ENCODE measurements at places on chromosomes 2 and 18.

DNA sequence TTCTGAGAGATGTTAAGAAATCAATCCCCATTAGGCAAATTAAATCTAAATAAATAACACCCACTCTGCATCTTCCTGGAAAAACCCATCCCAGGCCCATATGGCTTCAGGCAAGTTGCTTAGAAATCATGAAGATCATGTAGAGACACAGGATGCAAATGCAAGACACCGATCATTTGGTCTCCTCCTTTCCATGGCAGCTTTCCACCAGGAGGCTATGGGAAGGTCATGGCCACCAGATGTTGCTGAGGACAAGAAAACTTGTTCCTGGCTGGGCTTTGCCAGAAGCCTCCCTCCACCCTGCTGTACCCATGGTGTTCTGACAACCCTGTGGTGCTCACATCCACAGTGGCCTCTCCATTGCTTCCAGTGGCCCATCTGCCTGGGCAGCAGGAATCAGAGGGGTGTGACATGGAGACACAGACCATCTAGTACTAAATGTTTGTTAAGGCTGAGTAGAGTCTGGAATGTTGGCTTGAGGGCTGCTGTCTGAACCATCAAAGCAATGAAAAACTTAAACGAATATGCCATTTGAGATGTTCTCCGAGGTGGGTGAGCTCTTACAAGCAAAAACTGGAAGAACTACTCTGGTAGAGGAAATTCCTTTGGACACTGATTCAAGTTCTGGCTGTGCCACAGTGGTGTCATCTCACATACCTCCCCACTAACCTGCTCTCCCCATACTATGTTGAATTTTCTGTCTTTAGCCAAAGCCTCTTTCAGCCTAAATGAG, 293.2 kb downstream of the TNS1 start:
- DNase-seq: no peak

DNA sequence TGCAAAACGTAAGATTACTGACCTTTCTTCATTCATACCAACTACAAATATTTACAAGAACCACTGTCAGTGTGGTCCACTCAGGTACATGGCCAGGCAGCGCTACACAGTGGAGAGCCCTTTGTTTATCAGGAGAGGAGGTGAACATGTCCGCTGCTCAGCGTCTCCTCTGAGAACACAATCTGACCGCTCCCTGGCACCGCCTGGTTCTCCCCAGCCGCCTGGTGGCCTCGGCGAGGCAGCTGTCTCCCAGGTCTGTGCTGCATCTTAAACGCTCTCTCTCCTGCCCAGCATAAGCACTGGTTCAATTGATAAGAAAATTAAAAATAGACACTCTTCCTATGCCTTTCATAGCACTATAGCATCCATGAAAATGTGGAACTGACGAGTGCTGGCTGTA, 146.8 kb upstream of the PXDN start:
- DNase-seq: no peak

- DNase-seq: no peak
These were observed 72.2 kb upstream of the AGAP1 start for GRCh38 chr2:235421618-235422017.

DNA sequence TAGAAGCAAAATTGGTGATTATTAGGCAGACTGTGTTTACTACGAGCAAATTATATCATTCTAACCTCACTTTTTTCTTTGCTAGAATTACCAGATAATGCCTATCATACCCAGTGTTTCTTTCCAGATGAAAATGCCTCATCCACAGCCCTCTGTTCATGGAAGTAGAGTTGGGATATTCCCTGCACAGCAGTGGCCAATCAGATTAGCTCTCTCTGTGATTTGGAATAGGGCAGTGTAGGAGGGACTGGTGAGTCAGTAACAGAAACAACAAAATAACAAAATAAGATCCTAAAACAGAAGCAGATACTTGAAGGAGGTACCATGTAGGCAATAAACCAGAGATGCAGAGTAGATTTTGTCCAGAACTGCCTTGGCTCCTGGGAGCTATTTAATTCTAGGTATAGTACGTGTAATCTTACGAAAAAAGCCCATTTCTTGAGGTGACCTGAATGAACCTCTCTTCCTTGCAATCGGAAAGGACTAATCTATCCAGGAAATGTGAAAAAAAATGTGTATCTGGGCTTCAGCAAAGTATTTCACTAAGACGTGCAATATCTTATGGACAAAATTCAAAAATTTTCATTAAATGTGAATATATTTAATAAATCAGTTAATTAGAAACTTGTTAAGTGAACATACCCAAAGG, 18.4 kb upstream of the TMEM17 start:
- no peak for DNase-seq

GRCh38 chr2:28173377-28173776, 219.3 kb upstream of the FOSL2 start:
- DNase-seq: no peak

DNA sequence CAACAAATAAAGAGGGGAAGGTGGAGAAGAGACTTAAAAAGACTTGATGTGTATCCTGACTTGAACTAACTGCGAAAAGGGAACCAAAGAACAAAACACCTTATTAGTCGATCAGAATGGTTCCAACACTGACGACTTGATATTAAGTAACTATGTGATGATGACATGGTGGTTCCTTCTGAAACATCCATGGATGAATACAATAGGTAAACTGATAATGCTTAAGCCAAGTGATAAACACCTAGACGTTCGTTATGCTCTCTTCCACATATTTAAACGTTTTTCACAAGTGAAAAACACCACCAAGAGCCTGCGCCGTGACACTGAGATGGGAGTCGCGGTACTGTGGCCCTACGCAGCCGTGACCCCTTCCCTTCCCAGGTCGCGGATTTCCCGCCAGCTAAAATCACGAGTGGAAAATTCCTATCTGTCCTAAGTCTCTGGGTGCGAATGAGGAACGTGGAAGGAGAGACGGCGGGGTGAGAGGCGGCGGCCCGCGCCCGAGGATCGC, 797 bp downstream of the TTC32 start:
- DNase-seq: no peak

DNA sequence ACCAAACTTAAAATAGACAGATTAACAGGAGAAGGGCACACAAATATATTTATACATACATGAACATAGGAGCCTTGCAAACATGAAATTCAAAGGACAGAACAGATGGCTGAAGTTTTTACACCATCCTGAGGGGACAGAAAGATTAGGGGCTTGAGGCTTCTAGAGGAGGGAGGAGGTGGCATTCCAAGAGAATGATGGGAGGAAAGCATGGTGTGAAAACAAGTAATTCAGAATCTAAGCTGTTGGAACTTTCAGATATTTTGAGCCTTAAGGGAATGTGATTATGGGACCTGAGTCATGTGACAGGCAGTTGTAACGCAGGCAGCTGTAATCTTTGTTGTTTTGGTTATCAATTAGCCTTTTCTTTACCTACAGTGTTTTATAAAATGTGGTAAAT, 225.2 kb upstream of the SPOPL start:
- DNase-seq: no peak

- no peak for DNase-seq
These were observed 167.4 kb downstream of the GULP1 start for GRCh38 chr2:188459061-188459460.

DNA sequence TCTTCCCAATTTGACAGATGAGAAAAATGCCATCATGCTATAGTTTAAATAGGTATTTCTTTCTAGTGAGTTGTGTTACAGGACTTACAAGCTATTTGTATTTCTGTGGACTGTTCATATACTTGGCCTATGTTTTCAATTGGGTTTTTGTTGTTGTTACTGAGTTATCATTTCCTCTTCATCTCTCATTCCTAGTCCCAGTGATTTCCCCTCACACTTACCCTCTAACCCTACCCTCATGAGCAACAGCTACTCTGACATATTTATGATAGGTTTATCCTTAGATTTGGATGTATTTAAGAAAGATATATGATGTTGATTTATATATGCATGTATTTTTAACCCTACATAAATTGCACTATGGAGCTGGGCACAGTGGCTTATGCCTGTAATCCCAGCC, 10.9 kb upstream of the PSD4 start:
- DNase-seq: no peak

GRCh38 chr2:134718023-134718816, 580 bp downstream of the TMEM163 start:
- peak; percentile 50 for DNase-seq

DNA sequence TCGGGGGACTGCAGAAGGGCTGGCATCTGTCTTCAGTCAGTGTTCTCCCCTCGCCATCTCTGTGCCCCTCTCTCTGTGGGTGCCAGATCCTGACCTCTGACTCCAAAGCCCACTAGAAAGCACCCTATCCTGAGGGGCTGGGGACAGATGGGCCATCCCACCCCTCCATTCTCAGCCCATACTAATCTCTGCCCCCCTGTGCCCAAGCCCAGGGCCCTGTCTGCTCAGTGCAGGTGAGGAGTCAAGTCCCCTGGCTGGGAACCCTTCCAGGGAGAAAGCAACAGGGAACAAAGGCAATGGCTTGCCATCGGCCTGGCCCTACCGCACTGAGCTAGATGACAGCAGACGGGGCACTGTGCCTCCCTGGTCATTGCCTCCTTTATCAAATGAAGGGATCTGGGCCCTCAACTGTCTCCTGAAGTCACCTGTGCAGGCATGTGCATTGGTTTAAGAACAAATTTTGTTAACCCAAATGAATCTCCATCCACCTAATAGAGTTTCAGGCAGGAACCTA, 42.7 kb upstream of the ID2 start:
- DNase-seq: no peak

DNA sequence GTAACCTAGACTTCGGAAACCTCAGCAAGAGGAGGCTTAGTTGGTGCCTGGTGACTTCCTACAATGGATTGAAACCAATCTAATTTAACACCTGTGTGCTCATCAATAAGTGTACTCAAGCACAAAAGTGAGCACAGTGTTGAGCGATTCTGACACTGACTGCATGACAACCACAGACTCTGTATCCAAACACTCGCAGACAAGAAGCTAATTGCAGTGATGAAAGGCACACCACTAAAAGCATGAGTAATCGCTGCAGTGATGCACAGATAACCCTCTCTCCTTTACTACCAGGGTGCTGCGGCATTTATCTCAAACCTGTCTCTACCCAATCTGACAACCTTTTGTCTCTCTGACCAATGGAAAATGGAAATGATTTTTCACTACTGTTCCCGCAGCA, 168.1 kb downstream of the AFF3 start:
- DNase-seq: no peak

GRCh38 chr2:70938586-70938950, 2.9 kb downstream of the ATP6V1B1 start:
- no peak for DNase-seq

DNA sequence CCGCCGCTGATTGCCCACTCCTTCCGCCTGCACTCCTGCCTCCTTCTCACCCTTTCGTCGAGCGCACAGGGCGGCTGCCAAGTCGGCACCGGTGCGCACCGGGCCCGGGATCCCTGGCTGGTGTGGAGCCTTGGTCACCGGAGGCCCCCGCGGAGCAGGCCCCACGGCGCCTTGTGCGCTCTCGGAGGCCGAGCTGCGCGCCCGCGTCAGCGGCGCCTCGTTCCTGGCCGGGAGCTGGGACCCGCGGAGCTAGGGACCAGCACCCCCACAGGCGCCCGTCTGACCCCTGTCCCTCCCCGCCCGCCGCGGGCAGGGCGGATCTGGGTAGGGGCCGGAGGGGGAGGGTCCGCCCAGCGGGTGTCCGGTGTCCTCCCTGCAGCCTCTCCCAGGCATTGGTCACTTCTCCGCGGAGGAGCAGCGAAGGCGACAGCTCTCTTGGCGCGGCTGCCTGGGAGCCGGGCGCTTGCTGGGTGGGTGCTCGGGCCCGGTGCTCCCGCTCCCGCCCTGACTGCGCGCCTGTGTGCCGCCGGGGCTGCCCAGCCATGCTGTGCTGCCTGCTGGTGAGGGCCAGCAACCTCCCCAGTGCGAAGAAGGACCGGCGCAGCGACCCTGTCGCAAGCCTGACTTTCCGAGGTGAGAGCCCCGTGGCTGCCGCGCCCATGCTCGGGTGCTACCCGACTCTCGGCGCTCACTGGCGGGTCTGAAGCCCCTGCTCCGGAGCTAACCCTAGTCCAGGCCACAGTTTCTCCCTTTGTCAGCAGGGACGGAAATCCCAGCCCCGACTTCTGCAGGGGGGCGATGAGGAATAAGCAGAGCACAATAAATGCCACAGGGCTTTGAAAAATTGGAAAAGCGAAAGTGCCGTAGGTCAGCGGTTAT, 13.2 kb downstream of the DYSF start:
- DNase-seq: no peak

GRCh38 chr18:67964462-67964861, 447.9 kb upstream of the DSEL start:
- DNase-seq: no peak

- no peak for DNase-seq
These were observed 453.0 kb downstream of the GALR1 start for GRCh38 chr18:77702686-77703085.

DNA sequence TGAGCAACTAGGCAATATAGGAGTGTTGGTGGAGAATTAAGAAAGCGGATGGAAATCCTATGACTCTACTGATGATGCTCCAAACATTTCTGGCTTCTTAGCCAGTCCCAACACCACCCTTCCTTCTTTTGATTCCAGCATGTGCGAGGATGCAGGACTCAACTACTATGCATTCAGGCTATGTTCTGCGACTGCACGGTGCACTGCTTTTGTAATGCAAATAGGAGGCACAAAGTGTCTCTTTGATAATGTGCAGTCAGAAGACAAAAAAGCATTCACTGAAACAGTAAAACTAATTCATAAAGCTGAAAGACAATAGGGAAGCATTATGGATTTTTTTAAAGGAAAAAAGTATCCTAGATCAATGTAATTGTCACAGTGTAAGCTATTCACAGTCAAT, 106.7 kb downstream of the MEIS1 start:
- DNase-seq: no peak

DNA sequence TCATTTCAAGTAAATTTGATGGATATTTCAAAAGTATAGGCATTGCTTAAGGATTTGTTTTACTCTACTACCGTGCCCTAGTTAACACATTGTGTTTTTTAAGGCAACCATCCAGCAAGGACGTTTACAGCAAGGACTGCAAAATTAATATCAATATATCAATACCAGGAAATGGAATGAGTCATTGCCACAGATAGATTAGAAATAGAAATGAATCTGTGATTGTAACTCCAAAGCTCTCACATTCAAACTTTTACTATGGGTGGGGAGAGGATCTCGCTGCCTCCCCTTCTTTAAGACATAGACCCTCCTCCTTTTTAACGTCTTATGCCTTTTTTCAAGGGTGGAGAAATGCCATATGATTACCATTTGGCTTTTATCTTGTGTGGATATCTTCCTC, 3.8 kb downstream of the CD28 start:
- no peak for DNase-seq

DNA sequence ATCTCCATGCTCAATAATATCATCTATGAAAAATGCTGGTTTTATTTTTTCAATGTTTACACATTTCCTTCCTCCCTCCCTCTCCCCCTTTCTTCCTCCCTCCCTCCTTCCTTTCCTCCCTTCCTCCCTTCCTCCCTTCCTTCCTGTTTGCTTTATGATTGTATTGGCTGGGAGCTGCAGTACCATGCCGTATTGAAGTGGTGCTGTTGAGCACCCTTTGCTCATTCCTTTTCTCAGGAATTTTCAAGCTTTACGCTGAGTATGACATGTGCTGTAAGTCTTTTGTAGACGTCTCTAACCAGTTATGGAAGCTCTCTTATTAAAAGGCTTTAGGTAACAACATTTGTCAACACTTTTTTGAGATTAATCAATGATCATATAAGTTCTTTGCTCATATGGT, 100.4 kb downstream of the SNTG2 start:
- DNase-seq: no peak

GRCh38 chr2:73426176-73426575, 40.5 kb downstream of the ALMS1 start:
- no peak for DNase-seq

- no peak for DNase-seq
These were observed 4.2 kb upstream of the PAX8 start for GRCh38 chr2:113282747-113283533.

GRCh38 chr2:12412898-12413305, 303.8 kb upstream of the TRIB2 start:
- DNase-seq: no peak

GRCh38 chr2:118720866-118721265, 126.6 kb downstream of the EN1 start:
- DNase-seq: no peak
